Psoas muscle (tissue), 8 donors: ENCODE measurements at places on chromosomes 7 and 10. TPM values are rescaled to one million over a fixed set of nuclear protein-coding genes. Genes with fewer than 3 reads are reported as not detected.

DNA sequence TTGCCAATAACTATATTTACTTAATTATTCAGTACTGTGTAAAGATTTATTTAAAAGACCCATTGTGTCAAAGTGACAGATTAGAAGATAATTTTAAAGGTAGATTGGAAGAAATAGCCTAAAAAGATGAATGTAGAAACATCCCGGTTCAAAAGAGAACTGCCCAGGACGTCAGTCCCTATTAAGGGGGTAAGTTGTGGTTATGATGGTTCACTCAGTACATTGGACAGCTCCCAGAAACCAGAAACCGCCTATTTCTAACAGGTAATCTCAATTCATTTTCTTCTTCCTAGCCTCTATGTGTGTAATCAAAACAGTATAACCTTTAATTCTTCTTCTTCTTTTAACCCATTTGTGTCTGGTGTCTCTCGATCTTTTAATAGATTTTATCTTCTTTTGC lies 1.5 kb upstream of the FERD3L start:
- no peak for DNase-seq

- DNase-seq, result no peak
Observed at GRCh38 chr10:7439696-7440095, 28.9 kb upstream of the SFMBT2 start.

The SFTPA1 gene
- polyA plus RNA-seq, result not detected

- no peak for DNase-seq
Observed at GRCh38 chr10:28570598-28570997, 37.7 kb downstream of the WAC start.

GRCh38 chr10:1473874-1474273 lies 263.5 kb downstream of the ADARB2 start:
- DNase-seq, result no peak

DNA sequence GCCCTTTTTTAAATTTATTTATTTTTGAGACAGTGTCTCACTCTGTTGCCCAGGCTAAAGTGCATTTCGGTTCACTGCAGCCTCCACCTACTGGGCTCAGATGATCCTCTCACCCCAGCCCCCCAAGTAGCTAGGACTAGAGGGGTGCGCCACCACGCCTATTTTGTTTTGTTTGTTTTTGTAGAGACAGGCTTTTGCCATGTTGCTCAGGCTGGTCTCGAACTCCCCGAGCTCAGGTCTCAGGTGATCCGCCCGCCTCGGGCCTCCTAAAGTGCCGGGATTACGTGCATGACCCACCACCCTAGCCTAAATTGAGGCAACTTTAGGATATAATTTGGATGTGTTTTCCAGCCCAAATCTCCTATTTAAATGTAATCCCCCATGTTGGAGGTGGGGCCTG lies 805 bp downstream of the ZNF736 start:
- no peak for DNase-seq

The FBXL13 gene
- 0.13 TPM for polyA plus RNA-seq

- DNase-seq, result no peak
Observed at GRCh38 chr10:108450280-108450679, 1285.8 kb upstream of the SORCS1 start.

DNA sequence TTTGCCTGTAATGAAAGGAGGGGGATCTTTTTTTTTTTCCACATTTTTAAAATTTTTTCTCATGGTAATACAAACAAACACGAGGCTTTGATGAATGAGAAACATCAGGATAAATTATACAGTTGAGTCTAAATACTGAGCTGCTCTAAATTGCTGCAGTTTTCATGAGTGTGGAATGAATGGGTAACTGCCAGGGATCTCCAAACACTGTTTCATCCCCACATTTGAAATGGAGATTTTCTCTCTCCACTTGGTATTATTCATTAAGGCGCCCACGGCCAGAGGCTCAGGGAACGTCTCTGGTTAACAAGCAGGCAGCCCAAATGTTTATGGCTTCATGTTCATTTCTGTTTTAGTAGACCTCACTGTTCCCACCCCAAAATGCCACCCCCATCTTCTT lies 717.1 kb downstream of the GRID1 start:
- no peak for DNase-seq

The MMD2 gene
- not detected for polyA plus RNA-seq

The TAS2R4 gene
- 0.04 TPM for polyA plus RNA-seq

GRCh38 chr10:77925410-77925794 lies 1.2 kb downstream of the DLG5 start:
- DNase-seq, result no peak

DNA sequence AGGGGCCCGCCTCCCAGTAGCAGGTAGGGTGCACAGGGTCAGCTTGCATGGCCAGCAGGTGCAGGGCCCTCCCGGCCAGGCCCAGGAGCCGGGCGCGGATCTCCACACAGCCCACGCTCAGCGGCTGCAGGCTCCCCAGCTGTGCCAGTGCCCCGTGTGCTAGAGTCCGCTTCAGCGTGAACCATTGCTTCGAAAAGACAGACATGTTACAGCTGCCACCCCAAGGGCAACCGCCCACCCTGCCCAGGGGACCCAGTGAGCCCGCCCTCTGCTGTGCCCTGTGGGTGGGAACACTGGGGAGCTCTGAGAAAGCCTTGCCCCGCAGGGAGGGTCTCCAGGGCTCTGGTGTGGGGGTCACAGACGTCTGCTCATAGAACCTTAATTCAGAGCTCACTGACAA lies 64.3 kb upstream of the NKX6-2 start:
- peak; percentile 35 for DNase-seq

GRCh38 chr10:29595636-29596225 lies 39.0 kb downstream of the SVIL start:
- peak; percentile 45 for DNase-seq

The NXPH1 gene
- polyA plus RNA-seq, result not detected

The FAM25A gene
- 0.82 TPM for polyA plus RNA-seq

- DNase-seq, result no peak
Observed at GRCh38 chr10:125985557-125986240, 89.3 kb downstream of the FANK1 start.

The MBLAC1 gene
- 1.8 TPM for polyA plus RNA-seq

DNA sequence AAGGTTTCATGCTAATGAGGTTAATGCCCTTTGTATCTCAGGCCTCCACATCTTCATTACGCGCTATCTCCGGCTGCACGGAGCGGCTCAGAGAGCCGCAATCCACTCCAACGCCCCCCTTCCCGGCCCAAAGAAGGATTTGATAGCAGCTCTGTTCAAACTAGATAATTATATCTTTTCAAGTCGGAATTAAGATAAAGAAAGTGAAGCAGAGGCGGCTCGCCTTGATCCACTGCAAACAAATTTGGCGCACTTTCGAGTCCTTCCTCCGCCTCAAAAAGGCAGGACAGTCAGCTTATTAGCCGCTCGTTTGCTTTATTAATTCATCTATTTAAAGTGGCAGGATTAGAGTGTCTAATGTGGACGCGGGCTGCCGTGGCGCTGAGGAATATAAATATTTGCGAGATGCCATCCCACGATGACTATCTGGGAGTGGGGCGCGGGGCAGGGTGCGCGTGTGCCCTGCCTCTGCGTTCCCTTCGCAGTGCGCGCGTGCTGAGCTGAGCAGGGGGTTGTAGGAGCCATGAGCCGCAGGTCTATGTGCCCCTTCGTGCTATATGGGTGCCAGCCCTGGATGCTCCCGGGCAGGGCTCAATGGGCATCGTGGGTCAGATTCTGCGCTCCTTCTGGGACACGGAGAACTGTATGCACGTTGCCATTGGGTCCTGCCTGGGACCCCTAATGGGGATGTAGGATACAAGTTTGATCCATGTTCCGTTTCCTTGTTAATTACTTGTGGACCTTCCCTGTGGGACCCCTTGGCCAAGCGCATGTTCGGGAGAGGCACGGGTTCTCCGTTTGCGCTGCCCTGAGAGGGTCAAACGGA lies 9.0 kb downstream of the EMX2 start:
- no peak for DNase-seq

- DNase-seq, result no peak
Observed at GRCh38 chr7:155449869-155450557, 7.9 kb upstream of the EN2 start.

GRCh38 chr10:15169555-15170401 lies 1.3 kb upstream of the NMT2 start:
- no peak for DNase-seq

DNA sequence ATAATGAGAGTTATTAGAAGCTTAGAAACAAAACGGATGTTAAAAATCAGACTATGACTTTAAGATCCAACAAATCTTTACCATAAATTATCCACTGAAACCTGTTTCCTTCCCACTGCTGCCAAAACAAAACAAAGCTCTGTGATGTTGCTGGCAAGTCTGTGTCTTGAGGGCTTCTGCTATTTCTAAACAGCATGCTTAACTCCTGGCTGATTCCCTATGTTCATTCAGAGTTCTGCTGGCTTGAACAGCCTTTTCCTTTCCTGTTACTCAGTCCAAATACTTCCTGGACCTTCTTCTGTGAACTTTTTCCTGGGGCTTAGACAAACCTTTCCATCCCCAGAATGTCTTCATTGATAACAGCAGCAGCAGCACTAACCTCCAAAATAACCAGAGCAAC lies 448.1 kb downstream of the SORCS1 start:
- DNase-seq, result no peak

The SCART1 gene
- 0.14 TPM for polyA plus RNA-seq

The NRG3 gene
- polyA plus RNA-seq, result not detected

DNA sequence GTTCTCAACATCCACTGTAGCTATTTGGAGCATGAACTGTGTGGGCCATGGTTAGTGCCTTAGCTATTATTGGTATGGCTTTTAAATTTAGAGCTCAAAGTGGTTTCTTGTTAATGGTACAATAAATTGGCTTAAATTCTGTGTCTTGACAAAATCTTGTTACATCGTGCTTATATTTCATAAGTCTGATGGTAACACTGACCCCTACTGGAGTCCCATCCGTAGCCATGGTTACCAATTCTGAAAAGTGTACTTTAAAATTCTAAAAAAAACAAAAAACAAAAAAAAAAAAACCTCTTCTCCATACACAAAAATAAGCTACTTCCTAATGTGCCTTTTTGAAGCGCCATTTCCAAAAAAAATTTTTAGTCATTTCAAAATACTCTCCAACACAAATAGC lies 6.4 kb upstream of the RPP30 start:
- no peak for DNase-seq

The GPR15LG gene
- polyA plus RNA-seq, result 0.09 TPM

DNA sequence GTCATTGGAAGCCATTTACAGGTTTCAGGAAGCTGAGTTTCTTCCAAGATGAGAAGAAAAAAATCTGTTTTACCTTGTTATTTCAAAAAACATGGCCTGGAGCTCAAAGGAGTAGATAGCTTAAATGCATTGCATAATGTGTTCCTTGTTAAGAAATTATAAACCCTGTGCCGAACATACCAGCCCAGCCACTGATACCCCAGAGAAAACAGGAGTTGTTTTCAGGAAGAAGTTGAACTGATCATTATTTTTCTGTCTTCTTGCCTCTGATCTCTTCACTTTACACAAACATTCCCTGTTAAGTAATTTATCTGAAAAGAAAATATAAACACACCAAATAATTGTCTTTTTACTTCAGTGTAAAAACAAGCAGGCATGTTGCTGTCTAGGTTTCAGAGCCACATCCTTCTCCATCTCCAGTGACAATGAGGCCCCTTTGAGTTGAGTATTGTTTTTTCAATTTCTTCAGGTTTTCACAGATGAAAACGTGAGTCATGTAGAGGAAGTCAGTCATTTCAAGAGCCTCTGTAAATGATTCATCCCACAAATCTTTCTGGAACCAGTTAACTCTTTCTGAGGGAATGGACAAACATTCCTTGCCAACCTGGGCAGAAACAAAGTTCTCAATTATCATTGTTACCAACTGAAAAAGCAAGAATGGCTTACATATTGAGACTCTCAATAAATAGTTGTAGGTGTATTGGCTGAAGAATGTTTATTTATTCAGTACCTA lies 244.2 kb downstream of the IPMK start:
- no peak for DNase-seq

- DNase-seq, result no peak
Observed at GRCh38 chr7:2903682-2904162, 59.6 kb upstream of the GNA12 start.

- DNase-seq, result peak; percentile 49
Observed at GRCh38 chr7:82443036-82443546, 486 bp downstream of the CACNA2D1 start.

GRCh38 chr7:69685293-69685631 lies 87.0 kb downstream of the AUTS2 start:
- no peak for DNase-seq

DNA sequence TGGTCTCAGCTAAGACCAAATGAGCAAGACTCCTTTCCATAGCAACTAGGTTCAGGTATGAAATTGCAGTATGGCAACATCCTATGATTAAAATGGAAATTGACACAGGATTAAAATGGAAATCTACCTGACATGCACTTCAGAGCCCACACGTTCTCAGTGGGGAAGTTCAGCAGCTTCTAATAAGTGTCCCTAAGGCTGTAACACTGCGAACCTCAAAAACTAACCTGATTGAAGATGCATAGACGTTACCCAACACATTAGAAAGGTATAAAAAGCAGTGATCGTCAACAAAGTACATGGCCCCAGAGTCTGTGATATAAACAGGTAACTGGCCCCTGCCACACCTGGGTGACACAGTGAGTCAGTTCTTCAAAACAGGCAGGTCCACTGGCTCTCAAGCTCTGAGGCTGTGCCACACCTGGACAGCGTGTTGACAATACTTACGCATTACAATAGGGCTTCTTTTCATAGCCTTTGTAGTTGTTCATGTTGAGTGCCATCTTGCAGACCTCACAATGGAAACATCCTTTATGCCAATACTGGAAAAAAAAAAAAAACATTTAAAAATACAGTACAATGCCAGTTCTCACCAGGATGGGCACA lies 274.9 kb upstream of the NEBL start:
- no peak for DNase-seq

GRCh38 chr7:117019786-117020590 lies 66.7 kb downstream of the ST7 start:
- peak; percentile 54 for DNase-seq

DNA sequence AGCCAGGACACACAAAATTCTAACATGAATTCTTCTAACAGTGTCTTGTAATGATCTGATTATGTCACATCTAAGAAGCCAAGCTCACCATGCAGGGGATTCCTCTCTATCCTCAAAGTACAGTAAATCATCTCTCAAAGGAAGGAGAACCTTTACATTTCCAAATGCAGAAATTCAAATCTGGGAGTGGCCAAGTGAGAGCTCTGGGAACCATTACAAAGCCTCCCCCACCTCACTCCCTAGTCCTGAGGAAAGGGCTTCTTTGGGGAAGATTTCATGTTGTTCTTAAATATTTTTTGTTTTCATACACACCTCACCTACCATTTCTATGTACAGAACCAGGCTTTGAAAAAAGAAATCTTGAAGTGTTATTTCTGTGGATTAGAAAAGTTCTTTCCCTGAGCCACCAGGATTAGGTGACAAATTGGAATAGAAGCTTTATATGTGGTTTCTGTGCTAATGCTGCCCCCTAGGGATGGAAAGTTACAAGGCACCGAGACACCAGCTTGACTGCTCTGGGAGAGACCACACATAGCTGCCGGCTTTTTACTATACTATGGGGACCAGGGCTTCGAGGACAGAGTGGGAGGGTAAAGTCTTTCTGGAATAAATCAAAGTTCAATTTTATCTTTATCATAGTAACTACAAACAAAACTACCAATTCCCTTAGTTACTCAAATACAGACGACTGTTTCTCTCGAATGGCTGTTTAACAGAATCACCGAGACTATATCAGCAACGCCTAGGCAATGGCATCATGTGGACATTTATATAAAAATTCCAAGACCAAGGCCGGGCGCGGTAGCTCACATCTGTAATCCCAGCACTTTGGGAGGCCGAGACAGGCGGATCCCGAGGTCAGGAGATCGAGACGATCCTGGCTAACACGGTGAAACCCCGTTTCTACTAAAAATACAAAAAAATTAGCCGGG lies 116.1 kb downstream of the RNF216 start:
- DNase-seq, result peak; percentile 57
